ENCODE measurements at places on chromosomes 16 and 17.

DNA sequence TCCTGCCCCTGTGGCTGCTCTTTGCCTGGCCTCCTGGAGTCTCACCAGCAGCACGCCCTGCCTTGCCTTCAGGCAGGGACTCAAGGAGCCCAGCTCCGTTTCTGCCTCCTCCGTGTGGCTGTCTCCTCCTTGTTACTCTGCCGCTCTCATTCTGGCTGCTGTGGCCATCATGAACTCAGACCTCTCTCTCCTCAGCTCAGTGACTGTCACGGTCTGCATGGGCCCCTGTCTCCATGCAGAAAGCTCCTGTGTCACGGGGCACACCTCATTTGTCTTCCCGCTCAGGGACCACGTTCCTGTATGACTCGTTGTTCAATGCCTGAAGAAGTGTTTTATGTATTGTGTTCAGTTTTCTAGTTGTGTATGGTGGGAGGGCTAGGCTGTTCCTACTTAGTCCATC, 25.3 kb downstream of the RPTOR start:
- DNase-seq, result no peak

DNA sequence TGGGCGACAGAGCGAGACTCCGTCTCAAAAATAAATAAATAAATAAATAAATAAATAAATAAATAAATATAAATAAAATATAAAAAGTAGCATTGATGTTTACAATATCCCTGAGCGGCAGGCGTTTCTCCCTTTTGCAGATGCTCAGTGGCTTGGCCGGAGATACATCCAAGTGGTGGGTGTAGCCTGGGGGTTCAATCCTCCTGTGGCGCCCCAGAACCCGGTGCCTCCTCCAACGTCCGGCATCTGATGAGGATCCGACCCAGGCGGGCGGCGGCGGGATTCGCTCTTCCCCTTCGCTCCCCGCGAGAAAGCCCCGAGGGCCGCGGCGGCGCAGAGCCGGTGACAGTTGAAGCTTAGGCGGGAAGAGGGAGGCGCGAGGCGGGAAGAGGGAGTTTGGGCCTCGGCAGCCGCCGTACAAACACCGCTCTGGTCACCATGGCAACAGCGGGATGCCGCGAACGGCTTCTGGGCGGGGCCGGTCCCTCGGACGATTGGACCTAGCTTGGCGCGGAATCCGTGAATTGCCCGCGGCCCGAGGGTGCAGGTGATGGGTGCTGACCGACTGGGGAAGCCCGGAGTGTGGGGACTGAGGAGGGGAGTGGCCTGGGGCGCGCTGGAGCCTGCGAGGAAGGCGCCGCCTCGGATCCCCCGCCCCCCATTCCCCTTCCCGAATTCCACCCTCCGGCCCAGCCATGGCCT, 12.7 kb upstream of the ALDOA start:
- DNase-seq, result no peak

DNA sequence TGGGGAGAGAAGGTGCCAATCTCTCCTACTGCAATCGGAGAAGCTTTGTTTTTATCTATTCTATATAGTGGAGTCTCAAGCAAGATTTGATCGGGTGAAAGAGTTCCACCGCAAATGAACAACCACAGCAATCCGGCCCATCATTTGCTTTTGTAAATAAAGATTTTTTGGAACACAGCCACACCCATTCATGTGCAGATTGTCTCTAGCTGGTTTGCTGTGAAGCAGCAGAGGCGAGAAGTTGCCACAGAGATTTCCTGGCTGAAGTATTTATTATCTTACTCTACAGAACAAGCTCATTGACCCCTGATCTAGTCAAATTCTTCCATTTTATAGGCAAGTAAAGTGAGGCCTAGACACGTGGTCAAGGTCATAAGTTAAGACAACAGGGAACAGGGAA, 195.5 kb upstream of the TNRC6C start:
- no peak for DNase-seq

DNA sequence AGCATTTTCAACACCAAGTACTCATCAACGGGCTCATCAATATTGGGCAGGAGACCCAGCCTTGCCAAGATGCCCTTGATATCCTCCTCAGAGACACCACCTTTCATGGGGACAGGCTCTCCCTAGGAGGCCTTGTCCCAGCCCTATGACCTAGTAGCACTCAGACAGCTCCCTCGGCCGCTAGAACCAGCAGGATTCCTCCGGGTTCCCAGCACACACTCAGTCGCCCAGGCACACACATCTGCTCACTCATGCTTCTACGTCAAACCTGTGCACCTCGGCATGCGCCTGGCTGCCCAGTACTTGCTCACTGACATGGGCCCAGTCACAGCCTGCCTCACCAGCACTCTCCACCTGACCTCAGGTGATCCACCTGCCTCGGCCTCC, 17.0 kb downstream of the SRCIN1 start:
- DNase-seq, result no peak

- no peak for DNase-seq
Observed at GRCh38 chr17:80262291-80262690, 1.6 kb downstream of the RNF213 start.

DNA sequence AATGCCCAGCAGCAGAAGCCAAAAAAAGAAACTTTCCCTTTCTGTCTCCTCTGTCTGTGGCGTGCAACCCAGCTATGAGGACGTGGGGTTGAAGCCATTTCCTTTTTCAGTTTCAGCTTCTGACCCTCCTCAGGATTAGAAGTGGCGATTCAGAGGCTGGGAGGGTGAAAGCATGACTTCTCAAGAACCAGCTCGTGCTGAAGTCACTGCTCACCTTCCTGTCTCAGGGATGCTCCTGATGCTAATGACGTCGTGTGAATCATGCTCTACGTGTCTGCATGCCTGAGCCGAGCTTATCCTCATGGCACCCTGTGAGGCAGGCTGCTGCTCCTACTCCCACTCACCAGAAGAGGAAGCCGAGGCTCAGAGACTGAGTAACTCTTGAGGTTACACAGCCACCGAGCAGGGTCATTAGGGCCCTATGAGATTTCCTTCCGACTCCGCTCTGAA, 5.7 kb upstream of the LPO start:
- DNase-seq, result no peak

- DNase-seq, result no peak
Observed at GRCh38 chr17:2837147-2837561, 40.9 kb downstream of the RAP1GAP2 start.

DNA sequence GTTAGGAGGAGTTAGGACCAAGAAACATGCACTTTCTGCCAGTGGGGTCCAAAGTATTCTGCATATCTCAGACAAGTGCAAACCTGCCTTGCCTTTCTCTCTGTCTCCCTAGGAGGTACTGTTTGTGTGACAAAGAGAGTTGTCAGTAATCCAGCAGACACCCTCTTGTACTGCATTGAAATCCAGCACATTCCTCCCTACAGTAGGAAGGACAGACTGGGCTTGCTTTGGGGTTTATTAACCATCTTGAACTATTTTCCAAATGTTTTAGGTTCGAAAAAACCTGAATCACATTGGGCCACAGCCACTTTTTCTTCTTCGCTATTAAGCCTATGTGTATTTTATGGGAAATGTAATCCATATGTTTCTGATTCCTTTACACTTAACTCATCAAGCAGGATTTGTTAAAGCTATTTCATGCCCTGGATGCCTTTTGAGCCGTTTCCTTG, 204.2 kb upstream of the KCNJ16 start:
- DNase-seq, result peak; percentile 50

GRCh38 chr17:55996826-55997225, 156.4 kb upstream of the ANKFN1 start:
- no peak for DNase-seq

DNA sequence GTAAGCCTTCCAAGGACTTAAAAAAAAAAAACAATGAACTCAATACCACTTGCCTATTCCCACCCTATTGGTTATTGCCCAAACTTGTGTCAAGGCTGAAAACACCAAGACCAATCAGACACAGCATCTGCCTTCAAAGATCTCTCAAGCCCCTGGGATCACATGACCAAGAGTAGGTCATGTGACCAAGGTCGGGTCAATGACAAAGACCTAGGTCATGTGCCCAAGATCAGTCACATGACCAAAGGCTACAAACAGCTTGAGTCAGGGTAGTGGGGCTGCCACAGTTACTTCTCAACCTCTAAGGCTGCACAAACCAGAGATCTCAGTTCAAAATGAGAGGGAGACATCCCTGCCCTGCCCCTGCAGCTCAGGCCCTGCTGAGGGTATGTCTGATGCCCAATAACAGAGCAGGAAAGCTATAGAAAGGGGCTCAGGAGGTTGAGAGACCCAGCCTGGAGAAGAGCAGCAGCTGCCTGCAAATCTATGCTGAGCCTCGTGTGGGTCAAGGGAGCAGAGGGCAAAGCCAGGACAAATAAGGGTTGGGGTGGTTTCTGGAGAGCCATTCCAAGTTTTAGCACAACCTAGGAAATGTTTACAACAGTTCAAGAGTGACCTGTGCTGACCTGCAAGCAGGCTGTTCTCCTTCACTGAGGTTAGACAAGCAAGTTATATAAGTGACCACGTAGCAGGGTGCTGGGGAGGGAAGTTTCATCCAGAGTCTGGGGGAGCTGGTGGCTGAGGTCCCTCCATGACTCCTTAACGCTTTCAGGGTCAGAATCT, 48.8 kb downstream of the PIMREG start:
- DNase-seq, result no peak

GRCh38 chr17:38357486-38358123, 6.0 kb downstream of the SOCS7 start:
- DNase-seq, result no peak

GRCh38 chr16:11554053-11554452, 32.7 kb downstream of the LITAF start:
- DNase-seq, result no peak

GRCh38 chr16:28876019-28876659, 2.1 kb upstream of the ATP2A1 start:
- no peak for DNase-seq

- no peak for DNase-seq
Observed at GRCh38 chr16:65624229-65624628, 502.4 kb upstream of the CDH11 start.

DNA sequence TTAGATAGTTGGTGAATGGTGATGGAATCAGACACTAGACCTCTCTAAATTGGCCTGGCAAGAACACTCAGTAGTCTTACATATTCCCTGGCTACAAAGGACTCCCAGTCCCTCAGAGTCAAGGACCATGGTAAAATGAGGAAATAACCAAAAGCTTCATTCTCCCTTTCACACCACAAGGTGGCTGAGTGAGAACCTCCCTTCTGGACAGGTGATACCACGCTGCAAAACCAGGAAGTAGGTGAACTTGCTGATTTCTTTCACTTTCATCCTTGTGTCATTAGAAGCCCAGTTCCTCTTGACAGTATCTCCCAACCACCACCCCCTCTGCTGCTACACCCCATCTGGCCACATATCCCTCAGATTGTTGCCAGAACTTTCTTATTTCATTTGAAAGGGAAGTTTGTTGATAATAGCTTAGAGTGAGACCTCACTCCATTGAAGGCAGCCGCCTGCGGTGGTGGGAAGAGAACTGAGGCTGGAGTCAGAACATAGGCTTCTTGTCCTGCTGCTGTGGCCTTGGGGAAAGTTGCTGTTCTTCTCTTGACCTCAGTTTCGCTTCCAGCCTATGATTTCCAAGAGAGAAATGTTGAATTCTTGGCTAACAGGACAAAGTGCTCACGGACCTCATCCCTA, 290.6 kb upstream of the CCL2 start:
- no peak for DNase-seq

DNA sequence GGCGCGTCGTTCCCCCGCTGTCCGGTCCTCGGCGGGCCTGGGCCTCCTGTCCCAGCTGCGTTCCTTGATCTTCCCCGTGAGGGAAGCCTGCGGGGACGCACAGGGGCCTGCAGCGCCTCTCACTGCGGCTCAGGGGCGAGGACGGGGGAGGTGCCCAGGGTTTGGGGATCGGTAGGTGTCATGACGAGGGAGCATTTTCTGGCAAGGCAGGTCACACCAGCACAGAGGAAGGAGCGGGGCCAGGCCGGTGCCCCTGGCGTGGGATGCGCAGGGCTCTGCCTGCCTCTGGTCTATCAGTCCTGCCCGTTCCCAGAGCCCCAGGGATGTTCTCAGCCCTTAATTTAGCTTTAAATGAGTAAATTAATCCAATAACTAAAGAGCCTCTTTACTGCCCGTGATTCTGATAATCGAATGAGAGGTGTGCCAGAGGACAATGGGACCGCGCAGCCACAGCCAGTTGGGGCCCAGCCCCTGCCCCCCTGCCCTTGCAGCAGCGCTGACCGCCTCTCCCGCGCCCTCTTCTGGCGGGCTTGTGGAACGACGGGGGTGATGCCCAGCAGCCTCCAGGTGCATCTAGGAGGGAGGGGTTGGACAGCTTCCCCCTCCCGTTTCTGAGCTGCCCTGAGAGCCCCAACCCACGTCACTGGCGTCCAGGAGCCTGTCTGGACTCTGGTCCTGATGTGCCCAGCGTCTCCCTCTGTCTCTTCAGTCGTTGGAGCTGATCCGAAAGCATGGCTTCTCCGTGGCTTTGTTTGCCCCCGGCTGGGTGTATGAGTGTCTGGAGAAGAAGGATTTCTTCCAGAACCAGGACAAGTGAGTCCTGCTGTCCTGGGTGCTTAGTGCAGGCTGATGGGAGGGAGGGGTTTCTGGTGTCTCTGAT, 7.9 kb downstream of the ENGASE start:
- no peak for DNase-seq

- DNase-seq, result no peak
Observed at GRCh38 chr17:15926039-15926740, 18.7 kb upstream of the ADORA2B start.

- no peak for DNase-seq
Observed at GRCh38 chr17:7388856-7389255, 5.5 kb downstream of the PLSCR3 start.

- DNase-seq, result peak; percentile 45
Observed at GRCh38 chr17:27489045-27489715, 32.9 kb downstream of the KSR1 start.

DNA sequence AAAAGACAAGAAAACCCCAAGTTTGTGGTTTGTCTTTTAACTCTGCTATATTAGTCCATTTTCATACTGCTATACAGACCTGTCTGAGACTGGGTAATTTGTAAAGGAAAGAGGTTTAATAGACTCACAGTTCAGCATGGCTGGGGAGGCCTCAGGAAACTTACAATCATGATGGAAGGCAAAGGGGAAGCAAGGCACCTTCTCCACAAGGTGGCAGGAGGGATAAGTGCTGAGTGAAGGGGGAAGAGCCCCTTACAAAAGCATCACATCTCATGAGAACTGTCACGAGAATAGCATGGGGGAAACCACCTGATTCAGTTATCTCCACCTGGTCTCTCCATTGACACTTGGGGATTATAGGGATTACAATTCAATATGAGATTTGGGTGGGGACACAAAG, 13.5 kb upstream of the ADAM11 start:
- no peak for DNase-seq

DNA sequence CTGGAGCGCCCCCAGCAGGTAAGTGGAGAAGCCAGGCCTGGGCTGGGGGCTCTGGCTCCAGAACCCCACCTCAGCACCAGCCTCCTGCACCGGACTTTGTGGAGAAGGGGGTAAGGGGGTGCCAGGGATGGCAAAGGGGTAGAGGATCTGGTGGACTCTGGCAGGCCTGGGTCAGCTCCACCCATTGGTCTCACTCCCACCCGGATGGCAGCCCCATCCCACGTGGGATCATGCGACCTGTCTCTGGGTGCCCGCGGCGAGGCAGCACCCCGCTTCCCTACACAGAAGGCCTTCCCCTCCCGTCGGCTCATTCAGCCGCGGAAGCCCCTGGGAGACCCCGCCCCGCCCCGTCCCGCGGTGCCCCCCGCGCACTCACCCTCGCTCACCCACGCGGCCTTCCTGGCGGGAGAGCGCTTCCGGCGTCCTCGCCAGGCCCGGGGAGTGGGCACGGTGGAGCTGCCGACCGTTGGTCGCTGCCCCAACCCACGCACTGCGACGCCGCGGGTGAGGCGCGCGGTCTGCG, 498 bp upstream of the PLEKHG4 start:
- no peak for DNase-seq

Data from GM04503 (cell line).